ENCODE measurements at places on chromosomes 1 and 21.

GRCh38 chr1:192270398-192270797 is 46.4 kb upstream of the RGS21 start:
- DNase-seq: no peak

DNA sequence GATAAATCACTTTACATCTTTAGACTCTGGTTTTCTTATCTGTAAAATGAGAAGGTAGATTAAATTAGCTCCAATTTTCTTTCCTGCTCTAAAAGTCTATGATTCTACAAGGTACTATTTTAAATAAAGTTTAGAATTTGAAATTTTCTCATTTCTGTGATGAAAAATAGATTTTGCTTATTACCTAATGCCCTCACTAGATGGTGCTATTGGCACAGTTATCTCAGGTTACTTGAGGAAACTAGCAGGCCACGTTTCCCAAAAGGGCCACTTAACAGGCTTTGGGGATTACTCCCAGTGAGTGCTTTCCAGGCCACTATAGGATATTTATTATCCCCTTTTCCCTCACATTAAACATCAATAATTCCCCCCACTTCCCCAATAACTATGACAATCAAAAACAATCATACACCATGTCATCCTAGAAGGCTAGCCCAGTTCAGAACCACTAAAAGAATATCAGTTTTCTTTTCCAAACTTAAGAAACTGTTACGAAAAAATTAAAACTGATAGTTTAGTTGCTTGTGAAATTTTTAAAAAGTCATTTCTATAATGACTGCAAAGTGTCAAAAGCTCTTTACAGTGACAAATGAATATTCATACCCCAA is 30.6 kb downstream of the OMA1 start:
- DNase-seq: peak; percentile 90

- no peak for DNase-seq
Observed at GRCh38 chr1:70044832-70045231, 160.5 kb downstream of the LRRC40 start.

- DNase-seq: no peak
Observed at GRCh38 chr1:198416296-198416695, 124.2 kb downstream of the ATP6V1G3 start.

DNA sequence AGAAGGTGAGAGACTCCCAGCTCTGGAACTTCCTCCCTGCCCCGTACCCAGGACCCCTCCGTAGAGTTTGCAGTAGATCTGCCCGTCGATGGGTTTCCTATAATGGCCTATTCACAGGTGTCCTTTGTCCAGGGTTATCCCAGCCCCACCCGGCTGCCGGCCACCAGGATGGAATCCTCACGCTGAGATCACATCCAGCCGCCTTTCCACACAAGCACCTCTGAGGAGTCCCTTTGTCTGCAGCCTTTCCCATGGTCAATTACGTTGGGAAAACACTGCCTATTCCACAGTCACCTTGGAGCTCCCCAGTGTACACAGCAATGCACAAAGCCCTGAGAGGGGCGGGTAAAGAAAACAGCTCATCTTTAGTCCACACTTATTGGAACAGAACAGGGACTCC is 190.0 kb upstream of the EDN2 start:
- DNase-seq: no peak

- no peak for DNase-seq
Observed at GRCh38 chr21:36030581-36031189, 29.6 kb downstream of the SETD4 start.

DNA sequence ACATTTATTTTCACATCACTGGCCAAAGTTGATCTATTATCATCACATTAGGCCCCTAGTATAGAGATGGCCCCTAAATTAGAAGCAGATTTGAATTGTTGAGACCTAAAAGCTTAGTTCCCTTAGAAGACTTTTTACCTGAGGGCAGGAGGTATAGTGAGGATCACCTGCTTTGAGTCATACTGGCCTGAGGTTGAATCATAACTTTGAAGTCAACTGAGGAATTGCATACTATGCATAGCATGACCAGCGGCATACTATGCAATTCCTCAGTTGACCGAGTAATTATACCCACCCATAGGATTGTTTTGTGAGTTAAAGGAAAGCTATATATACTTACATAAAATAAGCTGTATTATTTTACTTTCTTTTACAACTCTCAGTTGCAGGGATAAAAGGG is 50.3 kb upstream of the DPH5 start:
- DNase-seq: no peak

GRCh38 chr1:161706113-161706481 is 932 bp upstream of the FCRLA start:
- no peak for DNase-seq

GRCh38 chr1:94050254-94050653 is 70.7 kb downstream of the ABCA4 start:
- no peak for DNase-seq

GRCh38 chr1:7218210-7218832 is 433.1 kb downstream of the CAMTA1 start:
- peak; percentile 69 for DNase-seq

DNA sequence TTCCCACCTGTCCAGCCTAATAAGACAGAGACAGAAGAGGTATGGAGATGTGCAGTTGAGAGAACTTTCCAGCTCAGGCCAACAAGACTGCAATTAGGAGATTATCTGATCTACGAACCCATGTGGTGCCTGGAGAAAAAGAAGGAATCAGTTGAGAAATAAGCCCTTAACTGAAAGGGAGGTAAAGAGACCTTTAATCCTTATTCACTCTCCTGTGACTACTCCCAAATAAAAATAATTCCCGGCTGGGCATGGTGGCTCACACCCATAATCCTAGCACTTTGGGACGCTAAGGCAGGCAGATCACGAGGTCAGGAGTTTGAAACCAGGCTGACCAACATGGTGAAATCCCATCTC is 31.9 kb upstream of the SARS1 start:
- no peak for DNase-seq

DNA sequence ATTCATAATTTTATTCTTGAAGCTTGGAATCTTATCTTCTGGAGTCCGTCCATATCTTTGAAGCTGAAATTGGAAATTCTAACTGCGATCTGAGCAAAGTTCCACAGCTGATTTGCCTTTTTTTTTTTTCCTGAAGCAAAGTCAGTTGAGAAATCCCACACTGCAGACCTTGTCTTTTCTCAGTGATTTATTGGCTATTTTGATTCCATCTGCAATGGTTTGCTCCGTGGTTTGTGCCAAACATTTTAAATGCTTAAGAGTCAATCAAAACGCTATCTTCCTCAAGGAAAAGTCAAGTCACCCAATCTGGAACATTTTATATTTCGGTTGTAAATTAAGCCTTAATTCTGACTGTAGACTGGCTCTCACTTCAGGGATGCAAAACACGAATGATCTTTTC is 88.2 kb upstream of the GRIK1 start:
- DNase-seq: no peak

GRCh38 chr1:36137226-36137625 is 12.1 kb downstream of the TRAPPC3 start:
- no peak for DNase-seq

DNA sequence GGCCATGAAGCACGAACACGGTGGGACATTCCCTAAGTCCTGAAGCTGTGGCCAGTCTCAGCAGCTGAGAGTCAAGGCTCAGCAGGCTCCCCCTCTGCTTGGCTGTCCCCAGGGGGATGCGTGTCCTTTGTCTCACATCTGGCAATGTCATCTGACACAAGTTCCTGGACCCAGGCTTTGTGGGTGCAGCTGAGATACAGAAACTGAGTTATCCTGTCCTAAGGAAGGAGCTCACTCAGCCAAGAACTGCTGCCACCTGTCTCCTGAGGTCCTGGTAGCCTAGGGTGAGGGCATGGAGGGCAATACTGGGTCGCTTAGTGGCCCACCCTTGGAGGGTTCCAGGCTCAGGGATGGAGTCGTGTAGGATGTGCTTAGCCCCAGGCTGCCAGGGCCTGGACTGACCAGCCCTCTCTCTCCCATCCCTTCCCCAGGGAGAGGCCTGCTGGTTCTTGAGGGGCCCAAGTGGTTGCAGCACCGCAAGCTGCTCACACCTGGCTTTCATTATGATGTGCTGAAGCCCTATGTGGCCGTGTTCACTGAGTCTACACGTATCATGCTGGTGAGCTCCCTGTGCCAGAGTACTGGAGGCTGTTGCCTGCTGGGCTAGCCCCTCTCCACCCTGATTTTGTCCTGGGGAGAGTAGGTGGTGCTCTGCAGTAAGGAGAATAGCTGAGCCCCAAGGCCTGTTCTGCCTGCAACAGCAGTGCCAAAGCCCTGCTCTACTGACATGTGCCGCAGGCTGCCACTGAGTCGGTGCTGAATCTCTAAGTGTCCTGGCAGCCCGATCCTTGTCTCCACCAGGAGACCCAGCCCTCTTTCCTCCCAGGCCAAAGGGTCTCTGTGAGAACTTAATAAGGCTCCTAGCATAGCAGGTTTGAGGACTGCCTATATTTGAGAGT is 13.5 kb downstream of the CYP4B1 start:
- DNase-seq: no peak

GRCh38 chr1:76237211-76237610 is 162.7 kb downstream of the ST6GALNAC3 start:
- DNase-seq: no peak

DNA sequence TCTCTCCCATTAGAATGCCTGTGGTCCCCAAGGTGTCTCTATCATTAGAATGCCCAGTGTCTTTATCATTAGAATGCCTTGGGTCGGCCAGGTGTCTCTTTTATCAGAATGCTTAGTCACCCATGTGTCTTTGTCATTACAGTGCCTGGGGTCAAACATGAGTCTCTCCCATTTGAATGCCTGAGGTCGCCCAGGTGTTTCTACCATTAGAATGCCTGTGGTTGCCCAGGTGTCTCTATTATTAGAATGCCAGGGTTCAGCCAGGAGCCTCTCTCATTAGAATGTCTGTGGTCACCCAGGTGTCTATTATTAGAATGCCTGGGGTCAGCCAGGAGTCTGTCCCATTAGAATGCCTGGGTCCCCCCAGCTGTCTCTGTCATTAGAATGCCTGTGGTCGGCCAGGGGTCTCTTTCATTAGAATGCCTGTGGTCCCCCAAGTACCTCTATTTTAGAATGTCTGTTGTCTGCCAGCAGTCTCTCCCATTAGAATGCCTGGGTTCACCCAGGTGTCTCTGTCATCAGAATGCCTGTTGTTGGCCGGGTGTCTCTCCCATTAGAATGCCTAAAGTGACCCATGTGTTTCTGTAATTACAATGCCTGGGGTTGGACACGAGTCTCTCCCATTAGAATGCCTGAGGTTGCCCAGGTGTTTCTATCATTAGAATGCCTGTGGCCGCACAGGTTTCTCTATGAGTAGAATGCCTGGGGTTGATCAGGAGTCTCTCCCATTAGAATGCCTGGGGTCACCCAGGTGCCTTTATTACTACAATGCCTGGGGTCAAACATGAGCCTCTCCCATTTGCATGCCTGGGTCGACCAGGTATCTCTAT is 57.1 kb downstream of the RNF187 start:
- DNase-seq: no peak

GRCh38 chr1:155729031-155729898 is 40.4 kb downstream of the DAP3 start:
- DNase-seq: peak; percentile 82

GRCh38 chr1:234246638-234247116 is 126.6 kb upstream of the COA6 start:
- no peak for DNase-seq

DNA sequence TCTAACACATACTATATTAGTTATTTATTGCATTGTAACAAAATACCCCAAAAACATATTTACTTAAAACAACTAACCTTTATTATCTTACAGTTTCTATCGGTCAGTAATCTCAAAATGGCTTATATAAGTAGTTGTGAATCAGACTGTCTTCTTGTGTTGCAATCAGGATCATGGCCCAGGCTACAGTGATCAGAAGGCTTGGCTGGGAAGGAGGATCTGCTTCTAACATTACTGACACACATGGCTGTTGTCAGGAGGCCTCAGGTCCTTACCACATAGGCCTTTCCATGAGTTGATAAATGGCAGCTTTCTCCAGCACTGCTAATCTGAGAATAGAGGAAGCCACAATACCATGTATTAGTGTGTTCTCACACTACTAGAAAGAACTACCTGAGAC is 33.7 kb downstream of the CFH start:
- DNase-seq: no peak

DNA sequence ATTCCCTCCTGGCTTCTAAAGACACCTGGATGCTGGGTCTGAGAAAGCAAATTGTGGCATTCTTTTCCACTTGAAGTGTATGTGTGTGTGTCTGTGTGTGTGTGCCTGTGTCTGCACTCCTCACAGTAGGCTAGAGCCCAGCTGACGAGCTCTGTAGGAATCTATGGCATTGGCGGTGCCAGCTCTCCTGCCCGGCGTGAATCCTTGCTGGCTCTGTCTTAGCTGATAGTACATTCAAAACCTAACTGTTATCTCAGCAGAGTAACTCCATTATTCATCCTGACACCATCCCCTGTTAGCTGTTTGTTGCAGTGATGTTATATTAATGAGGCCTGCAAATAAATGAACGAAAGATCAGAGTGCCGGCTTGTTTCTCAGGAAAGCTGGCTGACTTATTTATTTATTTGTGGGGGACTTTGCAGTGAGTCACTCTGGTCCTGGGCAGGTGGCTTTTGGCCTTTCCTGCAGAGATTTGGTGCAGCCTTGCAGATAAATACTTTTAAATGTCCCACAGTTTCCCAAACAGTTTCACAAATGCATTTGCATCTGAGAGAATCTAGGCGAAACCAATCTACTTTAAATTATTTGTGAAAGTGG is 160.6 kb upstream of the CD34 start:
- no peak for DNase-seq

DNA sequence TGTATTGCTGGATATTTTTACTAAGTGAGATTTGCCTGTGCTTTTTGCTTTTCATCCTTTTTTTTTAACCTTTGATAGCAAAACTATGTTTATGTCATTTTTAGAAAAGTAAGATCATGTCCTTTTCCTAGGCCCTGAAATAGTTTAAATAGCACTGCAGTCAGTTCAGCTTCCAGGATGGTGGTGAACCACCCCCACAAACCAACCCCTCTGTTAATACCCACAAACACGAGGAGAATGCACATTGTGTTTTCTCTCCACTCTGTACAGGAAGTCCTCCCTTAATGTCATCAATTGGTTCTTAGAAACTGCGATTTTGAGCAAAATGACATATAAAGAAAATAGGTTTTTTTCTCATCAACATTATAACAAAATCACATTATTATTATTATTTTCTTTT is 117.7 kb upstream of the DSCAM start:
- DNase-seq: no peak

DNA sequence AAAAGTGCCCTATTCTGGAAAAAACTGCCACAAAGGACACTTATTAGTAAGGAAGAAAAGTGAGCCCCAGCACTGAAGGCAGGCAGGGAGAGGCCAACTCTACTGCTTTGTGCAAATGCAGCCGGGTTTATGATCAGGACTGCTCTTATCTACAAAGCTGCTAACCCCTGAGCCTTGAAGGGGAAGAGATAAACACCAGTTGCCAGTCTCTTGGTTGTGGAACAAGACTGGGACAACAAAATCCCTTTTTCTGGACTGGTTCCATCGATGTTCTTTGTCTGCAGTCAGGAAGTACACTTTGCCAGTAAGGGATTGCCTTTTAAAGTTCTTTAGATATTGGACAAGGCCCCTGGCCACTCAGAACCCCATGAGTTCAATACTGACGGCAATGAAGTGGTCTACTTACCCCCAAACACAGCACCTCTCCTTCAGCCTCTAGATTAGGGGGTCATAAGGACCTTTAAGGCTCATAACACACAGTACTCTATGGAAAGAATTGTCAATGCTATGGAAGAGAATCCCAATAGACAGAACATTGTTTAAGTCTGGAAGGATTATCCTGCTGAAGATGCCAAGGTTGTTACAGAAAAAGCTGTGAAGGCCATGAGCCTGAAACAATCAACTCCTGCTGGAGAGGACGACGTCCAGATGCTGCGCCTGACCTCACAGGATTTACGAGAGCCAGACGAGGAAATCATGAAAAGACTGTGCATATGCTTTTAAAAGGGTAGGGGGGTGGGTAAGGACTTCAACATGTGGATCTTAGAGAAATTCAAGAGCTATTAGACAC is 43.6 kb downstream of the GNB1 start:
- peak; percentile 82 for DNase-seq

GRCh38 chr1:156814571-156815260 is 1.9 kb downstream of the SH2D2A start:
- no peak for DNase-seq

Data from hematopoietic multipotent progenitor cell treated with erythropoietin and hydrocortisone succinate and interleukin-3 and kit ligand, for 6 days (in vitro differentiated cells).